ENCODE measurements at places on chromosomes 11 and 22.
A peak's percentile ranks its signal among the peaks of the same experiment; 100 is the strongest.

GRCh38 chr22:24542641-24543040, 12.3 kb downstream of the GUCD1 start:
- no peak for DNase-seq

DNA sequence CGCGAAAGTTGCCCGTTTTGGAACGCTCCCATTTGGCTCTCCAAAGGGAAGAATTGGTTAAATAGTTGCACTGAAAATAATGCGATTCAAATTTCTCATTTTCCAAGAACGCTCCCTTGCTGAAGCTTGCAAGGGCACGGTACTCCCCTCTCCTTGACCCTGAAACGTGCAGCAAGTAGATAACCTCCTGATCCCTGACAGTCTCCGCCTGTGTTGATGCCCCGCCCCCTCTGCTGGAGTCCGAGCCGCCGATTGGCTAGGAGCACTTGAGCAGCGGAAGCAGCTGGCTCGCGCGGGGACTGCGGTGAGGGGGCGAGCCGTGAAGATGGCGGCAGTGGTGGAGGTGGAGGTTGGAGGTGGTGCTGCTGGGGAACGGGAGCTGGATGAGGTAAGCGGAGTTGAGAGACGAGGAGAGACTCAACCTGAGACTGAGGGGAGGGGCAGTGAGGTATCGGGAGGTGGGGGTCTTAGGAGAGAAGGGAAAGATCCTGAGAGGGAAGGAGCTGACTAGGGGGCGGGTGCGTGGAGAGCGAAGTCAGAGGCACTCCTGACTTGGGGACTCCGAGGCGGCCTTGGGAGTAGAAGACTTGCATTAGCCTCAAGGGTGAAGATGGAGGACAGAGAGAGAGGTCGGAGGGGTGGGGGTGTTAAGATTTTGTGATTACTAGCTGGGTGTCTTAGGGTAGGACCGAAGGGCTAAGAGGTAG, at the start of gene RNF121:
TSS of gene RNF121 (plus strand) at position 310 of the 707 bp plus-strand sequence. CDS start at position 326, 16 bp downstream.
- DNase-seq, result peak; percentile 98

DNA sequence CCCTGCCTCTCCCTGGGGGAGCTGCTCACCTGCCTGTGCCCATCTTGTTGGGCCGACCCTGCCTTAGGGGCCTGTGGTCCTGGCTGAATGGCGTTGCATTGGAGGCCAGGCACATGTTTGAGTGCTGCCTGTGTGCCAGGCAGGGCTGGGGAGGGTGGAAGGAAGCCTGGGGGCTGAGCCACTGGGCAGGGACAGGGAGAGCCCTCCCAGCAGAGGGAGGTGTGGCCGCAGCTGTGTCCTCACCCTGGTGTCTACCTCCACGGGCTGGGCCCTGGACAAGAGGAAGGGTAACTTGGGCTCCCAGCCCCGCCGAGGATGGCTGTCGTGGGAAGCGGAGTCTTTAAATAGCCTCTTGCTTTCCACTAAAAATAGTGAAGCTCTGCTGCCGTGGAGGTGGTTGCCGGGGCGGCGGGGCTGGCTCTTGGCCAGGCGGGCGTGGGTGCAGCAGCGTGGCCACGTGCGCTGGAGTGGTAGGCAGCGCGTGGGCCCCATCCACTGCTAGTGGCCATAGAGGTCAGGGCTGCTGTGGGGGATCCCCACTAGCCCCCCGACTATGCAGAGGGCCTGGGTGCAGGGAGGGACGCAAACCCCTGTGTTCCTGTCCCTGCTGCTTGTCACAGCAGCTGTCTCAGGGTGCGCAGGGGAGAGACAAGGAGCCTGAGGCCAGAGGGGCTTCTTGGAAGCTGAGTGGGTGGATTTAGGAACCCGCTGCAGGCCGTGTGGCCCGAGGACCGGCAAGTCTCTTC, 6.2 kb downstream of the ZDHHC8 start:
- DNase-seq, result no peak

GRCh38 chr11:126862664-126863243, 137.8 kb downstream of the KIRREL3 start:
- no peak for DNase-seq

DNA sequence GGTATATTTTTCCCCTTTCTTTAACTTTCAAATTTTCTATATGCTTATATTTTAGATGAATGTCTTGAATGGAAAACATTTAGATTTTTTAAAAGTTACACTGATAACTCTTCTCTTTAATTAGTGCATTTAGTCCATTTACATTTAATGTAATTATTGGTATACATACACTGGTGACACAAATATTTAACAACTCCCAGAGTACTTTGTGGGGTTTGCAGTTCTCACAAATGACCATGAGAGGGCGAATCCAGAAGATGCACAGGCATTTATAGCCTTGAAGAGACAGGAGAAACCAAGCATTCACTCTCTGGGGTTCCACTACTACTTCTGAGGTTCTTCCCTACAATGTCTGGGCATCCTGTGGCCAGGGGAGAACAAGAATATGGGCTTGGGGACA, 125.1 kb downstream of the TIMP3 start:
- DNase-seq, result no peak

GRCh38 chr11:77819921-77820564, 479 bp downstream of the RSF1 start:
- no peak for DNase-seq

Data from activated naive CD8-positive, alpha-beta T cell treated with anti-CD3 and anti-CD28 coated beads, Interleukin-2, amount 50 U/mL, for 16 hours (primary cell).